ENCODE measurements at places on chromosomes 7 and 10. TPM values are rescaled to one million over a fixed set of nuclear protein-coding genes. Genes with fewer than 3 reads are reported as not detected.
A peak's percentile ranks its signal among the peaks of the same experiment; 100 is the strongest.

DNA sequence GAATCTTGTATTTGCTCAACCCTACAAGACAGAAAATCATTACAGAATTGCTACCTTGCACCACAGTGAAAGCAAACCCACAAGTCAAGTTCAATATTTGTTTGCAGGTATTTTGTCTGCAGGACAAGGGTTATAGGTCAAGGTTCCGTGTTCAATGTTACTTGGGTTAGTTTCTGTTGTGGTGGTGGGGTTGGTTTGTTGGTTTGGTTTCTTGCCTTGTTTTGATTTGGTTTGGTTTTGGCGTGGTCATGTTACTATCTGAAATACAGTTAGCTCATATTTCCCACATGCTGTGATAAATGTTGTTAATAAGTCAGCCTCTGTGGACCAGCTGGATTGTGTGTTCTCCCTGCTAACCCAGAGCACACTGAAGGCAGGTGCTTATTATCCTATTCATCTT lies 75.6 kb upstream of the INSIG1 start:
- no peak for DNase-seq

DNA sequence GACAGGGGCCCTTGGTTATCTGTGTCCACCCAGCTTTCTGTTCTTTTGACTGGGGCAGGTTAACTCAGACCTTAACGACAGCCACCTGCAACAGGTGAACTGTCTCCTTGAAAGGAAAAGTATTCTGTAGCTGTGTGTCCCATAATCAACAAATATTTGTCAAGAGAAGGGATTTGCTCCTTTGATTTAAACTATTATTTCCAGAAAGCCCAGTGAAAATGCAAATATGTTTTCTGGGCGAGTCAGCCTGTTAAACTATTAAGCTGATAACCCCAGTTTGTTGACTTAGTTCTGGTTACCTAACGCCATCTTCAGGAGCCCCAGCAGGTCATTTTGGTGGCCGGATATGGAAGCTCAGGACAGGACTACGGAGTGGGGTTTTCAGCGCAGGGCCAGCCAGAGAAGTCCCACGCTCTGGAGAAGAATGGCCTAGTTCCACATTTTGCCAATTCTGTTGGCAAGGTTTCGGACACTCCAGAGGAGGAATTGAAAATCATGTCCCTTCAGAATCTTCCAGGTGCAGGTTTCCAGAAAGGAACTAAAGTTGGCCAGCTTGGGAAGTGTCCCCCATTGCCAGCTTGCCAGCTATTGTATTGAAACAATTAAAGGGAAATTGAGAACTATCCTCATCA lies 54.5 kb downstream of the ADRA2A start:
- DNase-seq: no peak

DNA sequence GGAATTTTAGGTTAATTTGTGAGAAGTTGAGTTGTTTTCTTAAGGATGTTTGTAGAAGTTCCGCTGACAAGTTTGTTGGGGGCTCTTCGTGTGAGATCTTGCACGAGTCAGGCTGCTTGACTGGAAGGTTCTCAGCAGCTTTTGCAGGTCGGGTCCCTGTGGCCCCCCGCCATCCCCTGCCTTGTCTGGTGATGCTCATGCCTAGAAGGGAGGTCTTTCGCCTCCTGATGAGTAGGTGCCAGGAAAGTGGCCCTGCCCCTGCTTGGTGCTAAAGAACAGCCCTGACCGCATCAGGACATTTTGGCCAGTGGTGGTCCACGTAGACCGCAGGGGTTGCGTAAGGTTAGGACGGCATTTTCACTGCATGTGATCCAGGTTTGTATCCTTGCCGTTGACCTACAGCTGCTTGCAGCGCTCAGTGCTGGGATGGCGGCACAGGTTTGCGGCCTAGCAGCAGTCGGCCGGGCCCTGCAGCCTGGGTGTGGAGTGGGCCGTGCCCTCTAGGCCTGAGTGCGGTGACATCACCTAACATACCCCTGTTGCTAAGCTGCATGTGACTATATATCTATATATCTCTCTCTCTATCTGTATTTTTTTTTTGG lies 62.4 kb downstream of the DNAJB6 start:
- DNase-seq: no peak

DNA sequence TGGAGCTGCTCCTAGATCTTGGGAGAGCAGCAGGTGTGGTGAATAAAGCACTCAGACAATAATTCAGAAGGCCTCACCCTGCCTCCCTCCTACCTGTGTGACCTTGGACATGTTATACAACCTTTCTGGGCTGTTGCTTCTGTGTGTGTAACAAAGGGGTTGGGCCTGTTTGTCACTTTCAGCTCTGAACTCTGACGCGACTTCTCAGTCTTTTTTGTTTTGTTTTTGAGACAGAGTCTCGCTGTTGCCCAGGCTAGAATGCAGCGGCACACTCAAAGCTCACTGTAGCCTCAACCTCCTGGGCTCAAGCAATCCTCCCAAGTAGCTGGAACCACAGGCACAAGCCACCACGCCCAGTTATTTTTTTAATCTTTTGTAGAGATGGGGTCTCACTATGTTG lies 89.3 kb downstream of the DNMBP start:
- no peak for DNase-seq

- DNase-seq: no peak
Measured at GRCh38 chr7:109879287-109879828, 1211.6 kb upstream of the LRRN3 start.

- DNase-seq: no peak
Measured at GRCh38 chr7:92052684-92053083, 81.6 kb downstream of the CYP51A1 start.

DNA sequence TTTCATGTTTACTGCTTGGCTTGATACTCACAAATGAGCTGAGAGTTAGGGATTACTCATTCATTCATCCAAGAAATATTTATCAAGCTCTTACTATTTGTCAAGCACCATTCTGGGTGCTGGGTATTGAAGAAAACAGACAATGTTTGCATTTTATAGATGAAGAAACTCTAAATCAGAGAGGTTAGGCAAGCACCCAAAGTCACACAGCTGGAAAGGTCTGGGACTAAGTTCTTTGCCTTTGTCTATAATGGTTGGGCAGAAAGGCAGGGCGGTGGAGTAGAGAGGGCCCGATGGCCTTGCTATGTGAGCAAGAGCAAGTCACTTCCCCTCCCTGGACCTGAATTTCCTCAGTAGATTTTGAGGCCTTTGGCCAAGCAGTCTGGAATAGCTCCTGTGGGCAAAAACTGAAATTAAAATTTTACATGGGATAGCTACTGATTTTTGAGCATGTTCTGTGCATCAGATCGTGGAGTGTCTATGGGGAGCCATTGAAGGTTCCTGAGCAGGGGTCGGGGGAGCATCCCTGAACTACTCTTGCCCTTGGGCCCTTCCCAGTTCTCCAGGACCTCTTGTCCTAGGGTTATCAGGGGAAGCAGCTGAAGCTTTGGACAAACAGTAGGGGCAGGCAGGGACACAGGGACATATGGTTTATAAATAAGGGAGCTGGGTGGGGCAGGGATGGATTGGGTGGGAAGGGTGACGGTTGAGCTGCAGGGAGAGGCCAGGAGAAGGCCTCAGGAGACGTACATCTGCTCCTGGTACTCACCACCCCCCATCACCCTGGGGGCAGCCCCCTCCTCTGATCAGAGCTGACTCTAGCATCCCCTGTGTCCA lies 23.3 kb downstream of the AQP1 start:
- DNase-seq: peak; percentile 17

GRCh38 chr10:97200616-97201015 lies 14.9 kb upstream of the SLIT1 start:
- DNase-seq: peak; percentile 36

DNA sequence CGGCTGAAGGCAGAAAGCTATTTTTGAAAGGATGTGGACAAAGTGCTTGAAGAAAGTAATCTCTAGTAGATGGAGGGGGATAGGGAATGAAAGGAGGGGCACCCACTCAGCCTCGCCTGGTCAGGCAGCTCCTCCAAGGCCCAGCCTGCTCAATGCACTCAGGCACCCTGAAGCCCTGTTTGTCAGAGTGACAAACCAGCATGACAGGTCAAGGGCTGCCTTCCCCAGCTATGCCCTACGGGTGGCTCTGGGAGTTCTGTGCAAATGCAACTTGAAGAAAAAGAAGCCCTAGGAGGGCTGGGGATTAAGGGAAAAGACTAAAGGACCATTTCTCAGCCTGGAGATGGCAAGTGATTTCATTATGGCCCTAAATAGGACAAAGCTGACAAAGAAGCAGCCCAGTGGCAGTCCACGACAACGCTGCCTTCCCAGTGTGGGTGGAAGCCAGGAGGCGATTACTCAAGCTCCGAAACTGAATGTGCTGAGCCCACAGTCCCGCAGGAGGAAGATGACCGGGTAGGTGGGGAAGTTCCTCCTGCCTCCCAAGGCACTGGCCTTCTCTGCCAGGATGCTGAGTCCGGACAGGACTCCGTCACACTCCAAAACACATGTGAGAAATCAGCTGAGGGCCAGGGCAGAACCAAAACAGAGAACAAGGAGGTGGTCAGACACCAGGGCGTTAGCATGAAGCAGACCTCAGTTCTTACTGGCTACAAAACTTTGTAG lies 16.3 kb downstream of the LIPA start:
- peak; percentile 88 for DNase-seq

DNA sequence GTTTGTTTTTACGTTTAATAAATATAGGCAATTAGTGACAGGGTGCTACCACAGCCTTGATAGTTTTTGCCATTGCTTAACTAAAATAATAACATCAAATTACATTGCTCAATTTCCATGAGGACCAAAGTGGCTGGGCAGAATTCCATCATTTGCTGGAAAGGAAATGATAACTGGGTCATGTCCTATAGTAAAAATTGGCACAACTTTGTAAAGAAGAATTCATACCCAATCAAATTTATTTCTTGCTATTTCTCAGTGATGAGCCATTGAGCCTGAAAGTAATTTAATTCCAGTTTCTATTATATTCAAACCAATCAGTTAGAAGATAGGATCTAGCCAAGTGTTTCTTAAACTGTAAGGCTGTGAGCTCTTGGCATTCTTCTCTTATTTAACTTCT lies 102.2 kb upstream of the CTTNBP2 start:
- DNase-seq: no peak

- no peak for DNase-seq
Measured at GRCh38 chr10:123257904-123258456, 103.8 kb downstream of the BUB3 start.

DNA sequence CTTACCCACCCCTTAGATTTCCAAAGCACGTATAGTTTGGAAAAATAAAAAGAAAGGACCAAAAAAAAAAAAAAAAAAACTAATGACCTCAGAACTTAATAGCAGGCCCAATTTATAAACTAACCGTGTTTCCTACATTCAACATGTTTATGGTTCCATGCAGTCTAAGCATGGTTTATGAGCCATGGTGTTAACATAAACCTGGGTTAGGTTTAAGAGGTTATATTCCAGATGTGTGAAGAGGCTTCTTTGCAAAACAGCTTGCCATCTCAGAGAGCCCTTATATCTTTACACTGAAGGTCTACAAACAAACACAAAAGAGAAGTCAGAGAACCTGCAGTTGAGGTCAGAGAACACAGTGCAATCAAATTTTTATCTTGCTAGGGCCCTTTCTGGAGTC lies 15.8 kb downstream of the TMEM254 start:
- DNase-seq: no peak

DNA sequence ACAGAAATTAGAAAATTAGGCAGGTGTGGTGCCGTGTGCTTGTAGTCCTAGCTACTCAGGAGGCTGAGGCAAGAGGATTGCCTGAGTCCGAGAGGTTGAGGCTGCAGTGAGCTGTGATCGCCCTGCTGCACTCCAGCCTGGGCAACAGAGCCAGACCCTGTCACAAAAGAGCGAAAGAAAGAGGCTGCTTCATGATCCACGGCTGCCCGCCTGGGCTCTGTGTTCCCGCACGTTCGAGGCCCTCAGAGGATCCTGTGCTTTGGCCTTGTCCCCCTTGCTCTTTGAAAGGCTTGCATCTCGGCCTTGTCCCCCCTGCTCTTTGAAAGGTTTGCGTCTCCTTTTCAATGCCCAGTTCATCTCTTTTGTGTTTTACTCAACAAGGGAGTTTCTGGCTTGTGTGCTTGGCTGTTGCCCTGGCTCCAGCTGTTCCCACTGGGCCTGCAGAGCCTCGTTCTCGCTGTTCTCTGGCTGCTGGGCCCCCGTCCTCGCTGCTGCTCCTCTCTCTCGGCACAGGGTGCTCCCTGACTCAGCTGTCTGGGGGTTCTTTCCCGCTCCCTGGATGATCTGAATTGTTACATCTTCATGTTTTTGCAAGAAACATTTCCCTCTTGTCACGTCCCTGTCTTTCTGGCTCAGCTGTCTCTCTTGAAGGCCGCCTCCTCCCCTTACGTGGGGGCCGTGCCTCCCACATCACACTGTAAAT lies 45.1 kb upstream of the INPP5A start:
- peak; percentile 84 for DNase-seq

- no peak for DNase-seq
Measured at GRCh38 chr10:56880606-56881005, 519.5 kb upstream of the ZWINT start.

DNA sequence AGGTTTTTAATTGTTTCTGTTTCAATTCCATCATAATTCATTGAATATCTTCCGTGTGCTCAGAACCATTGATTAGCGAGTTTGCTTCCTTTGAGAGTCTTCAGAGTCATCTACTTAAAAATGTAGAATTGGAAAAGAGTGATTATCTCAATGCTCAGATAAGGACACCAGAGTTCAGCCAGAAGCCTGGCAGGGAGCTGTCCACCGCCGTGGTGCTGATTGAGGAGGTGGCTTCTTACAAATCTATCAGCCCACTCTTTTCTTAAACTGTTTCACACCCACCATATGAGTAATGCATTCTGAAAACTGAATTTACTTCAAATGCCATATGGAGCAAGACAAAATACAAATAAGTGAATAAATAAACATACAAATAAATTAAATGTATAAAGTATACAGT lies 79.3 kb downstream of the INSYN2A start:
- DNase-seq: no peak

GRCh38 chr10:97961945-97962344 lies 68.5 kb downstream of the CRTAC1 start:
- DNase-seq: no peak

- DNase-seq: no peak
Measured at GRCh38 chr7:96300986-96301385, 20.9 kb downstream of the SLC25A13 start.

- DNase-seq: no peak
Measured at GRCh38 chr10:14571866-14572507, 202.7 kb downstream of the FAM107B start.

GRCh38 chr10:71388583-71389310 lies 8.0 kb upstream of the CDH23 start:
- DNase-seq: no peak

The INPP5A gene
- total RNA-seq: 102 TPM

The TUBB8 gene
- total RNA-seq: not detected

The BTBD16 gene
- total RNA-seq: not detected

The C7orf33 gene
- total RNA-seq: not detected

The IL15RA gene
- 16.9 TPM for total RNA-seq

The ADARB2 gene
- total RNA-seq: not detected

The SCIN gene
- 0.79 TPM for total RNA-seq

The WNT8B gene
- not detected for total RNA-seq

The HOXA5 gene
- total RNA-seq: 17.6 TPM

The LRIT1 gene
- total RNA-seq: not detected

The OR2A42 gene
- 0.14 TPM for total RNA-seq

The ORC5 gene
- 13.2 TPM for total RNA-seq

The BHLHA15 gene
- total RNA-seq: 0.71 TPM

The SYT15 gene
- 5.9 TPM for total RNA-seq

The HKDC1 gene
- 0.05 TPM for total RNA-seq

The ARL3 gene
- 11.6 TPM for total RNA-seq

The TRRAP gene
- 26.9 TPM for total RNA-seq

The ASZ1 gene
- total RNA-seq: not detected

The PWWP2B gene
- 10.4 TPM for total RNA-seq

The OPALIN gene
- total RNA-seq: not detected

The CYP26C1 gene
- total RNA-seq: 0.19 TPM

The ZNF107 gene
- total RNA-seq: 7.2 TPM

The CDNF gene
- 1.8 TPM for total RNA-seq

The GHRHR gene
- total RNA-seq: 1.2 TPM
